RWPE2 (cell line): ENCODE measurements at places on chromosomes 7 and 10.

GRCh38 chr10:79488336-79488735, 24.0 kb upstream of the EIF5AL1 start:
- peak; percentile 78 for DNase-seq

- no peak for DNase-seq
These were observed 236.6 kb upstream of the TCF7L2 start for GRCh38 chr10:112713411-112713810.

DNA sequence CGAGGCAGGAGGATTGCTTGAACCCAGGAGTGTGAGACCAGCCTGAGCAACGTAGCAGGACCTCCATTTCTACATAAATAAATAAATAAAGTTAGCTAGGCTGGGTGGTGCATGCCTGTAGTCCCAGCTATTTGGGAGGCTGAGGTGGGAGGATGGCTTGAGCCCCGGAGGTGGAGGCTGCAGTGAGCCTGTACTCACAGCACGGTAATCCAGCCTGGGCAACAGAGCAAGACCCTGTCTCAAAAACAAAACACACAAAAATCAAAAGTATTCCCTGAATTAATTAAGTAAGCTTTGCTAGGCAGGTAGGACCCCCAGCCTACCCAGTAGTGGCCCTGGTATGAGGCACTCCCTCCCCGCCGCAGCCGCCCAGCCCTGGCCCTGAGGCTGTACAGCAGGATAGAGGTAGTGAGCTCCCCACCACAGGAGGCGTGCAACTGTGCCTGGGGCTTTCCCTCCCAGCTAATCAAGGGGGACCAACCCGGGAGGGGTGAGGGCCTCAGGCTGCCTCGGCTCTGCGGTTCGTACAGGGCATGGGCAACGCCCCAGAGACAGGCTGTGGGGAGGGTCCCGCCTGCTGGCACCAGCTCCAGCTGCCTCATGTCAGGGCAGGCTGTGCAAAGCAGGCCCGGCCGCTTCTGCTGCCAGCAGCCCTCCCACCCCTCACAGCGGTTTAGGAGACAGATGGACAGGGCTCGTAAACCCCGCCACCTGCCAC, 1.0 kb upstream of the CYP2W1 start:
- DNase-seq: no peak

DNA sequence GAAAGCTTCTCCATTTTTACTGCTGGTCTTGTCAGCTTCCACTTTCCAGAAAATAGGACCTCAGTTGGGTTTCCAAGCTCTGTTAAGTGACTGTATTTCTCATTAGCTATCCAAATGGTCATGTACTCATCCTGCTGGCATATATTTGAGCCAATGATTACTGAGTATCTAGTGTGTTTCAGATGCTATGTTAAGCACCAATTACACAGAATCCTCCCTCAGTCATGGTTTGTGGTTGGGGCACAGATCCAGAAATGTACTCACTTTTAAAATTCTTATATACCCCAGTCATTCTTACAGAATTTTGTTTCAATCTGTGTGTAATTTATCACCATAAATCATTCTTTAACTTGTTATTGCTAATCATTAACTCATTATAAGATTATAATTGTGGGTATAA, 362.3 kb upstream of the MTPN start:
- no peak for DNase-seq

GRCh38 chr7:42351316-42351935, 114.4 kb upstream of the GLI3 start:
- no peak for DNase-seq

GRCh38 chr10:46311501-46311951, 24.7 kb downstream of the ANTXRL start:
- DNase-seq: peak; percentile 40

DNA sequence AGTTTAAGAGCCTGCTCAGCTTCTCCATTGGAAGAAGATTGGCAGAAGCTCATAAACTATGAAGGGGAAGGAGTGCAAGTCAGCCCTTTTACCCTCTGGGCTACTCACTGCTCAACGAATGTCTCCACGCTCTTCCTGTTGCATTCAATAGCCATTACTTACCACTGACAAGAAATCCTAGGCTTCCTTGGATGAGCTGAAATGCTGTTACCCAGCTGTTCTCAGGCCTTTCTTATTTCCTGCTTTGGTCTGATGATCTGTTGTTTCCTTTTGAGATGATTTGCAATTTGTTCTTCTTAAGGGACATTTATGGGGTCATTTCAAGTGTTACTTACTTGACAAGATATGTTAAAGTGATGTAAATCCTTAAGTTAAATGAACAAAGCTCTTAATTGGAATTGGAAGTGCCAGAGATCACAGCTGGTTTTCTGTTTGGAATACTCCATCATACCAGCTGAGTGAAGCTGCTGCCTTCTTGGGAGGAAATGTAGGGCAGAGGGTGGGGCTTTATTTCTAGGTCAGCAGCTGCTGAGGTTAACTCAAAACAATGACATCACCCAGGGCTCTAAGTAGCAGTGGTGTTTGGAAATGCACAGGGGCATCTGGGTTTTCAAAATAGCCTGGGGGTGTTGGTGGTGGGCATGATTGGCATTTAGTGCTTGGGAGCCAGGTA, 170.0 kb downstream of the PRKCQ start:
- no peak for DNase-seq

- no peak for DNase-seq
These were observed 38.9 kb downstream of the TMEM229A start for GRCh38 chr7:123993996-123994395.

GRCh38 chr10:33422471-33423153, 88.1 kb upstream of the NRP1 start:
- DNase-seq: no peak

DNA sequence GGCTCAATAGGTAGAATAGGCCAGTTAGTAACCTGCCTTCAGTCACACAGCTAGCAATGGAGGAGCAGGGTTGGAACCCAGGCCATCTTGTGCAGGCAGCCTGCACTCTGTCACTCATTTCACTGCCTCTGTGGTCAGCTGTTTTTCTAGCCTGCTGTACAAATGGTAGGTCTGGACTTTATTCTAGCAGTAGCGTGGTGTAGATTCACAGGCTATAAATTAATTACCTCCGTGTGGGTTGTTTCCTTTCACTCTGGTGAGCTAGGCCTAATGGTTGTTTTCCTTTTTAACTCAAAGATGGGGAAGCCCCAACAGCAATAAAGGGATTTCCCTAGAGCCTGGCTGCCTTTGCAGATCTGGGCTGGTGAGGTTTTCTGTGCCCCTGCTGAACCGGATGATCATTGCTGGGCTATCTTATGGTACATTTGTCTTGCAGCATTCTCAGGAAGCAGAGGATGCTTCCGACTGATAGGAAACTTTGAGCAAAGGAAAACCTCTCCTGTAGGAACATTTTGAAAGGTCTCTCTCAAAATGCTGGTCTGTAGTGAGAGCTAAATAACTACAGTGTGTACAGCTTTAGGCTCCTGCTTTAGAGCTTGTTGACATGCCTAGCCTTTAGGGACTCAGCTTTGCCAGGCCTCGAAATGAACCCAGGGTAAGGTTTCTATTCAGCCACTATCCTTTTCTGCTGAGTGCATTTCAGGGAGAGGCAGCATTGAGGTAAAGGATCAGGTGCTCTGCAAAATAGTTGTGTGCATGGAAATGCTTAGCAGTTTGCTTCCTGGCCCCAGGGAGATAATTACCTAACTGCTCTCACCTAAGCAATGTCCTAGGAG, 157.4 kb downstream of the ST7 start:
- DNase-seq: no peak

DNA sequence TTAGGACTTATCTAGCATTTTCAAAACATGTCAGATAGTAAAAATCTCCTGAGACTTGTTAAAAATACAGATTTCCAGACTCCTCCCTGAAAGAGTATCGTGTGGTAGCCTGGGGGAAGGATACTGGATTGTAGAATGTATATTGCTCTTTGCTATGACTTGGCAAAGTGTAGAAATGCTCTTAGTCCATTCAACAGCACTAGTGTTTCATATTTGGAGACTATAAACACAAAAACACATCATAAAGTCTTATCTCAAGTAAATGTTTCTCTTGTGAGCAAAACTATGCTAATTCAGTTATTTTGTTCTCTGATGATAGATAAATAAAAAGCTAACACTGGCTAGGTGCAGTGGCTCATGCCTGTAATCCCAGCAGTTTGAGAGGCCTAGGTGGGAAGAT, 137.5 kb upstream of the PRPS1L1 start:
- no peak for DNase-seq

- no peak for DNase-seq
These were observed 280.9 kb upstream of the AKR1E2 start for GRCh38 chr10:4545062-4545461.

- DNase-seq: no peak
These were observed 53.9 kb upstream of the EFCAB10 start for GRCh38 chr7:105635197-105635596.

- DNase-seq: no peak
These were observed 29.7 kb upstream of the TLX1 start for GRCh38 chr10:101101372-101101881.

DNA sequence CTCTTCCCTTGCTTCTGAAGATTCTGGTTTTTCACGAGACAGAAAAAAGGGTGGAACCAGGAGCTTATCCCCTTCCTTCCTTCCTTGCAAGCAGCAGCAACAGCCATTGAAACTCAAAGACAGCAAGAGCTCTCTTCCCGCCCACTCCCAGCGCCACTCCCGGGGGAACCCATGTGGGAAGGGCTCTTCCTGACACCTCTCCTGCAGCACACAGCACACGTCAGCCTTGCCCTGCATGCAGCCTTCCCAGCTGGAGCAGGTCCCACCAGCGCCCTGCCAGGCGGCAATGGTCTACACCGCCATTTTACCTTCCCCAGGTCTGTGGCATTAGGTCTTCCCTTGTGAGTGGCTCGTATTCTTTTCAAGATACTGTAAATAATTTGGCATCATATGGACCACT, 161.8 kb downstream of the MGMT start:
- DNase-seq: no peak

DNA sequence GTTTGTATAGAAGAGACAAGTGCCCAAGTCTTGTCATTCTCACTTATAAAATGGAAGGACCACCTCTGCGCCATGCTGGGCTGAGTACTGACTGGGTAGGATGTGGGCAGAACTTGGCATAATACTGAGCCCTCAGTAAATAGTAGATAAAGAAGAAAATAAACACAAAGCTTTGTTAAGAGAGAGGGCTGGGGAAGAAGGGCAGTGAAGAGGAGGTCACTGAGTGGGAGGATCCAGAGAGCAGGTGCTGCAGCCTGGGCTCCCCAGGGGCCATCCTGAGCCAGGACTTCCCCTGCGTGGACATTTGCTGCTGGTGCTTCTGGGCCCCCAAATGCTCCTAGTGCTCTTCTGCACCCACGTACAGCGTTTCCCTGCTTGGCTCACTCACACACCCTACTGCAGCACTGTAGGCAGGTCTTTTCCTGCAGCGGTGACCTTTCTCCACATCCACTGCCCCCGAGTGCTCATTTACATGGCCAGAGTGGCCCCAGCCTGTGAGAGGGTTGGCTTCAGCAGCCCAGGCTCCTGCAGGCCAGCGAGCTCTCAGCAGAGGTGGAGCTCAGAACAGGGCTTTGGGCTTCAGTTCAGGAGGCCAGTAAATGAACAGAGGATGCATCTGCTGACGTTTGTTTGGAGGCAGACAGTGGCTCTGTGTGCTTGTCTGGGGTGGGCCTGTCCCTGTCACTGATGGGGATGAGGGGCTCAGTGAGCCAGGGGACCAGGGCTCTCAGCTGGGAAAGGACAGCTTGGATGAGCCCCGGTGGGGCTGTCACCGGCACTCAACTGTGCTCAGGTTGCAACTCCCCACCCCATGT, 164.6 kb downstream of the ADARB2 start:
- DNase-seq: peak; percentile 21

DNA sequence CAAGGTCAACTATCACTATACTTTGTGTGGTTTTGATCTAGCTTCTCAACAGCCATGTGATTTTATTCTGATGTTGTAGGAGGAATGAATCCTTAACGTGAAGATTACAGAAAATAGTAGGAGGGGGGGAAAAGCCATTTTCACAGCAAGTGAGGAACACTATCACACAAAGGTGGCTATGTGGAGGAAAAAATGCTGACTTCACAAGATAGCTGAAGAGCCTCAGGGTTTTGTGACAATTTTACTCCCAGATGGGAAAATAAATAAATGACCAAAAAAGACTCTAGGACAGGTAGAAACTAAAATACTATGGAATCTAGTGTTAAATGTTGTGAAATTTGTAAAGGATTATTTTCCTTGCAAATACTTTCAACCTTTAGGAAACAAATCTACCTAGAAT, 281.0 kb downstream of the ADRA2A start:
- no peak for DNase-seq

DNA sequence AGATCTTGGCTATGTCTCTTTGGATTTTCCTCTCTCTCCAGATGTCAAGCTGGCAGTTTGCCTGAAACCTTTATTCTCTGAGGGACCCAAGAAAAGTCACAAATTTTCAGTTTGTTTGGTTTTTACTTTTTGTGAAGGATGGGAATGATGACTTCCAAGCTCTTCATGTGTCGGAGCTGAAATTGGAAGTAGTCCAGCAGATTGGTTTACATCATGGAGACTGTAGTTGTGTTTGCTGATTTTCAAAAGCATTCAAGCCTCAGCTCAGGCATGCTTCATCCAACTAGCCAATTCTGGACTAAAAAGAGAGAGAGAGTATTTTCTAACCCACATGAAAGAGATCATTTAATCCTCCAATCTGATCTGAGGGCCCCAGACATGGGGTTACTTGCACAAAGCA, 326.2 kb upstream of the AUTS2 start:
- DNase-seq: no peak

GRCh38 chr7:128458956-128459355, 3.3 kb downstream of the HILPDA start:
- no peak for DNase-seq

DNA sequence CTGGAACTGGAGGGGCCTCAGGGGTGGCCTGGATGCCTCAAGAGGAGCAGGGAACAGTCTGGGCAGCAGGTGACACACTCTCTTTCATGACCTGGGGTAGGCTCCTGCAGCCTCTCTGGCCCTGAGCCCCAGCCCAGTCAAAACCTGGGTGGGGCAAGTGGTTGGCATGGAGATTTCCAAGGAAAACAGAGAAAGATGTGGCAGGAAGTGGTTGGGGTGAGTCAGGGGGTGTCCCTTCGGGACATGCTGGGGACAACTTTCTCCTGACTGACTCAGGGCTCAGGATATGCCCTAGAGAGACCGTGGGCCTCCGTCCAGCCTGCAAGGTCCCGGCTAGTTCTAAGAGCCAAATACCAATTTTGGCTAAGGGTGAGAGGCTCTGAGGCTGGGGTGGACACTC, 2.9 kb downstream of the AQP1 start:
- no peak for DNase-seq

- DNase-seq: no peak
These were observed 1010.0 kb downstream of the TYW1 start for GRCh38 chr7:68006619-68007018.

GRCh38 chr10:80187060-80187459, 18.3 kb downstream of the ANXA11 start:
- DNase-seq: no peak

GRCh38 chr10:121154846-121155245, 303.7 kb downstream of the WDR11 start:
- DNase-seq: no peak
